SJCRH30 (cell line): ENCODE measurements at places on chromosomes 5 and 9. TPM values are rescaled to one million over a fixed set of nuclear protein-coding genes. Genes with fewer than 3 reads are reported as not detected.

The SGCD gene
- 5.3 and 5.8 TPM in 2 replicates for total RNA-seq

The ZDHHC11B gene
- total RNA-seq, result 0.22 TPM in 1 of 2 replicates, not detected in the other

DNA sequence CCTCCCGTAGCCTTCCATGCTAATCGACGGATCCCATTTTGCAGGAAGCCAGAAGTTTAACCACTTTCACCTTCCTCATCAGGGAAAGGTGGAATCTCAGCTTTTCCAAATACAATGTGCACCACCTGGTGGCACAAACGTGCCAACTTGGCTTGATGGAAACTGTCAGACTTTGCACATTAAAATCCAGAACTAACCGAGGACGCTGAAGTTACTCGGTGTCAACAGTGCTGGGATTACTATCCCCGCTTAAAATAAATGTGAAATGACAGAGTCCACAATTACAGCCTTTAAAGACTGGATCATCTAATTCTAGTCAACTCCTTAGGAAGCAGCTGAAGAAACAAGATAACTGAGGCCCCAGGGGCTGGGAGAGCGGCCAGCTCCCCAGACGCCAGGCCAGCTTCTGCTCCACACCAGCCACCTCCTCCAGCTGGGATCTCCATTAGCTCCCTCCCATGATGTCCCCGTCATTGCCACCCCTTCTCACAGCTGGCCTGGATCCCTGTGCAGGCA lies 50.1 kb upstream of the RETREG1 start:
- DNase-seq, result no peak

DNA sequence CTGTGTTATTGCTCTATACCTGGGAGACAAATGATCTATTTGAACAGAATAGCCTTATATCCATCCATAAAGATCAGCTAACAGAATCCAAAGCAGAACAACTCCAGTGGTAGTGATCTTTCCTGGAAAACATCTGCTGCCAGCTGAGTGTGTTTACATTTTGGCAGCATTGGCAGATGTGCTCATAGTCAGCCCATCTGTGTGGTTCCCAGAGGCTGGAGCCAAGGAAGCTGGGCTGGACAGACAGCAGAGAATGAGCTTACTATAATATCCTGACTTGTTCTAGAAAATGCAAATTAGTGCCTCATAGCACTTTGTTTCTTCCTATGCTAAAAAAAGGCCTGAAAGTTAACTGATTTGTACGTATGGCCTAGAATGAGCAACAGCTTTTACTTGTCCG lies 99.7 kb downstream of the ST8SIA4 start:
- peak; percentile 9 for DNase-seq

DNA sequence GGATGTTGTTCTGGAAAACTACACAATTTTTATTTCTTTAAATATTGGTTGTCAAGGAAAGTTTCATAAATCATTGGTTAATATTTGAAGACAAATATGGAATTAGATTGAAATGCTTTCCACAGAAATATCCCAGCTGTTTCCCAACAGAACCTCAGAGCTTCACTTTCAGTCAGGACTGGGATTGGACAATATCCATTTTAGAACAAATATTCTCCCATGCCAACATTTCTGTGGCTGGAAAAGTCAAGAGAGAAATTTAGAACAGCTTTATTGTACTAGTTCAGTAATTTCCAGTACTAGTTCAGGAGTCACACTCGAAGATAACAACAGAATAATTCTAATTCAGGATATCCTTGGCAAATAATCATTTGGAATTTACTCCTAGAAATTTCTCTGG lies 116.1 kb upstream of the TUT7 start:
- no peak for DNase-seq

- peak; percentile 9 for DNase-seq
Observed at GRCh38 chr5:156913719-156914370, 49.2 kb downstream of the TIMD4 start.

- peak; percentile 91 for DNase-seq
Observed at GRCh38 chr9:114291064-114291474, 31.8 kb upstream of the ORM1 start.

DNA sequence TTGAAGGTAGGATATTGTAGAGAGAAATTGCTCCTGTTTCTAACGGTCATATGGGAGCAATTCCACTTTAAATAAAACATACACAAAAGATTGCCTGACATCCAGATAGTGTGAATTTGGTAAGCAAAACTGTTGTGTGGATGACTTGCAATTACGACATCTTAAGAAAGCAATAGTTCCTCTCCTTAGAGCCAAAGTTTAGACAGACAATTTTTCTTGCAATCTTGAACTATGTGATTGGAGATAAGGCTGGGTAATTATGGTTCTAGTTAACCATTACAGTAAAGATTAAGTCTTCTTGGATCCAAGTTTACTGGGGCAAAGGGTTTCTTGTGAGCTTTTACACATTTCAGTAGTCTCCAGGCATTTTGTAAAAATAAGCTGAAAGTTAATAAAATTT lies 1080.6 kb upstream of the CDH6 start:
- no peak for DNase-seq

The NUTM2F gene
- total RNA-seq, result not detected in 2 replicates

DNA sequence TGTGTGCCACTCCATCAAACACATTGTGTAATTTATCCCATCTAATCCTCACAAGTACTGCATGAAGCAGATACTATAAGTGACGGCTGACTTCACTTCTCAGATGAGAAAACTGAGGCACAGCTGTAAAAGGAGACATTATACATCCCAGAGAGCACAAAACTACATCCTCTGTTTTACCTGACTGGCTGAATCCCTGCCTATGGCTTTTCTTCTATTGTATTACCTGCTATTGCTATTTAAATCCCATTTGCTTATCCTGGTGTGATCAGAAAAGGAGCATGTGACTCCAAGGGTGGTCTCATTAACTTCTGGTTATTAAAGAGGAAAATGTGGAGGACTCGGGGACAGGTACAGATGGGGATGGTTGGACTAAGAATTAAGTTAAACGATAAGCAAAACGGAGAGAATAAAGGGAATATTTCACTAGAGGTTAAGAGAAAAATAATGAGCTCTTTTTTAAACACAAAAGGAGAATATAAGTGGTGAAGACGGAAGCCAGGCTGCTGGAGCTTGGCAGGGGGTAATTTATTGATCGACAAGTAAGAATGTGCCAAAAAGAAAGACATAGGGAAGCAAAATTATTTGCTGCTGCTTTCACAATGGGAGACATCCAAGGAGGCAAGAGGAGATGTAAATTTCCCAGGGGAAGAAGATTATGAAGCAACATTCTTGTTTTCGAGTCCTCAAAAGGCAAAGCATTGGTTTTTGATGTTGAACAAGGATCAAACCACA lies 155.7 kb upstream of the GPR151 start:
- DNase-seq, result no peak

DNA sequence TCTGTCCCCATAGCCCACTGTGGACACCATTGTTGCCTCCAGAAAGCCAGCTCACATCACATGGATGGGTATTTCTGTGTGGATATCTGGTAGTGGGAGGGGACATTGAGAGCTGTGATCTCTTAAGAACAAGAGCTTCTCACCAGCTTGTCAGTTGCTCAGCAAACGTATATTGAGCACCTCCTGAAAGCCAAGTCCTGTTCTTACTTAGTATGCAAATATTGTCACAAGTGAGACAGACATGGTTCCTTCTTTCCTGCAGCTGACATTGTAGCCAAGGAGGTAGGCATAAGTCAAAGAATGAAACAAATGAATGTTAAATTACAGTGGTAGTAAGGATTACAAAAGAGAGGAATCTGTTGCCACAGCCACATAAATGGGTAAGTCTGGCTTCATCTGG lies 3.8 kb downstream of the TCOF1 start:
- no peak for DNase-seq

The PCDHA2 gene
- not detected in 2 replicates for total RNA-seq

DNA sequence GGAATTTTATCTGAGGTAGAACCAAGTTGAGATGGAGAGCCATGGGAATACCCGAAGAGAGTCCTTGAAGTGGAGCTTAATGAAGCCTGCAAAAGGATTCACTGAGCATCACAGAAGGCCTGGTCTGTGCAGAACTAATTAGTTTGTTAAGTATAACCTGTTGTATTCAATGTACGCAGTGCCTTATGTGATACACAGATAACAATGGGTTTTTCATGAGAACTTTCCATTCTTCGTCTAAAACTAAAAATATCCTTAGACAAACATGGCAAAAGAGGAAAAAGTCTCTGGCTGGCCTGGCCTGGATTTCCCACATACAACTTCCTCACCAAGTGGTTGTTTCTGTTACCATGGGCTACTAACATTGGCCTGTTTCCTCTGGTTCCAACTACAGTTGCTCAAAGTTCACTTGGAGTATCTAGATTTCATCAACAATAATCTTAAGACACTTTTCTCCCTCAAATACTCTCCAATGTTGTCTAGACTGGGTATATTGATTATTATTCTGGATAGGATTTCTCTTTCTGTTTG lies 237.6 kb upstream of the ZNF462 start:
- DNase-seq, result no peak

DNA sequence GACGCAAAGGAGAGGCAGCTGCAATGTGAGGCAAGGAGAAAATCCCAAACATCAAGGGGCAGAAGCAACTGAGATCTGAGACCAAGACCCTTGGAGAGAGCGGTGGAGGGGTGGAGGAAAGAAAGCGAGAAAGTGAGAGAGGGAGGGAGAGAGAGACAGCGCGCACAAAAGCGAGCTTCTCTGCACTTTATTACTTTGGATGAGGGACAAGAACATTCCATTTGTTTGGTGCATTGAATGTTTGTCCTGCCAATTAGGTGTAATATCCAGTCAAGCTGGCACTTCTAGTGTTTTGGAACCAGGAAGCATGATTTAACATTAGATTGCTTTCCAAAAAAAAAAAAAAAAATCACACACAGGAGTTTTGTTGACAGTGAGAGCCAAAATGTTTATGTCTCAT lies 1.4 kb downstream of the CAST start:
- no peak for DNase-seq

GRCh38 chr9:136614967-136615623 lies 47.6 kb upstream of the EGFL7 start:
- DNase-seq, result no peak

DNA sequence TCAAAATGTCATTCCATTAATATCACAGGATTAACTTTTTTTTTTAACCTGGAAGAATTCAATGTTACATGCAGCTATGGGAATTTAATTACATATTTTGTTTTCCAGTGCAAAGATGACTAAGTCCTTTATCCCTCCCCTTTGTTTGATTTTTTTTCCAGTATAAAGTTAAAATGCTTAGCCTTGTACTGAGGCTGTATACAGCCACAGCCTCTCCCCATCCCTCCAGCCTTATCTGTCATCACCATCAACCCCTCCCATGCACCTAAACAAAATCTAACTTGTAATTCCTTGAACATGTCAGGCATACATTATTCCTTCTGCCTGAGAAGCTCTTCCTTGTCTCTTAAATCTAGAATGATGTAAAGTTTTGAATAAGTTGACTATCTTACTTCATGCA lies 20.6 kb downstream of the PCA3 start:
- no peak for DNase-seq

GRCh38 chr5:124948062-124948753 lies 201.8 kb upstream of the ZNF608 start:
- DNase-seq, result no peak

DNA sequence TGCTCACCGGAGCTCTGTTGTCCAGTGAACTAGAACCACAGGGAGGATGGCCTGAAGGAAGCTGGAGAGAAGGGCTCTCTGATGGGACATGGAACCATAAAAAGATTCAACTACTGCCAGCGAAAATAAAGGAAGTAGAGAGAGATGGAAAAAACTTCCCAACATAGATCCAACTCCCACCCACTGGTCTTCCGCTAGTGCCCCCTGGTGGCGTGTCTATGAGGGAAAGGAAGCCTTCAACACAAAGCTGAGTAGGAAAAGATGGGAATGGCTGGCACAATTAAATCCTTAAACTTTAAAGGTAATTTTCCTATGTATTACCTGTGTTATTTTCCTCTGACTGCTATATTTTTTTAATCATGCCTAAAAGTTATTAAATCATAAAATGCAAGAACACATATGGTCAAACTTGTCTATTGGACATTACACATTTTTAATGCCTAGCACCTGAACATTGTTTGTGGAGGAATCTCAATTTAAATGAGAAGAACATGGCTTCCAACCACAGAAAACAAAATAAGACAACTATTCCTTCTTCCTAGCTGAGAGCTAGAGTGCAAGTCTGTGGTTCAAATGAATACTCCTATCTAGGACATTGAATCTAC lies 51.5 kb downstream of the CEP120 start:
- DNase-seq, result peak; percentile 75

DNA sequence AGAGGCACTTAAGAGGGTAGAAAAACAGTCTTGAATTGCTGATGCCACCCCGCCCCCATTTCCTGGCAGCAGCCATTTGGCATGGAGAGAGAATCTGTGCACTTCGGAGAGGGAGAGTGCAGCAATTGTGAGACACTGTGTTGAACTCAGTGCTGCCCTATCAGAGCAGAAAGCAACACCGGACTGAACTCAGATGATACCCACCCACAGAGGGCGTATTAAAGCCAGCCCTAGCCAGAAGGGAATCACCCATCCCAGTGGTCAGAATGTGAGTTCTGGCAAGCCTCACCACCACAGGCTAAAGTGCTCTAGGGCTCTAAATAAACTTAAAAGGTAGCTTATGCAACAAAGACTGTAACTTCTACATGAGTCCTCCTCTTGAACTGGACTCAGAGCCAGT lies 88.4 kb upstream of the RGS7BP start:
- DNase-seq, result peak; percentile 5

DNA sequence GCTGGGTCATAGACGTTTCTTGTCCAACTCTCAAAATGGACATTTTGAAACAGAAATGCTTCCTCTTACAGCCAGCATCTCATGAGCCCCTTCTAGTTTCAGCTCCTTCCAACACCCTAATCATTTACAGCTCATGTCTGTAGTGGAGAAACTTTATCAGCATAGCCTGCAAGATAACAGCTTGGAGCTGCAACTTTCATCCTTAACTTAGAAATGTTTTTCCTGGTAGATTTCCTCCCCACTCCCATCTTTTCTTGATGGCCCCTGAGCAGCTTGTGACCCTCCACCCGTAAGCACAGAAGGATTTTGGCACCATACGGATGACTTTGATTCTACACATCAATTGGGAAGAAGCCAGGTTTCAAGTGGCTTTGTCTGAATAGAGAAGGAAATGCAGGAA lies 53.5 kb upstream of the TGFBR1 start:
- DNase-seq, result no peak
